Colonic mucosa (tissue), 4 donors: ENCODE measurements at places on chromosomes 4 and X. TPM values are rescaled to one million over a fixed set of nuclear protein-coding genes. Genes with fewer than 3 reads are reported as not detected.

ANXA5 gene
- total RNA-seq, result 122 TPM

- DNase-seq, result no peak
Measured at GRCh38 chr4:118356731-118357130, 3.9 kb upstream of the PRSS12 start.

DNA sequence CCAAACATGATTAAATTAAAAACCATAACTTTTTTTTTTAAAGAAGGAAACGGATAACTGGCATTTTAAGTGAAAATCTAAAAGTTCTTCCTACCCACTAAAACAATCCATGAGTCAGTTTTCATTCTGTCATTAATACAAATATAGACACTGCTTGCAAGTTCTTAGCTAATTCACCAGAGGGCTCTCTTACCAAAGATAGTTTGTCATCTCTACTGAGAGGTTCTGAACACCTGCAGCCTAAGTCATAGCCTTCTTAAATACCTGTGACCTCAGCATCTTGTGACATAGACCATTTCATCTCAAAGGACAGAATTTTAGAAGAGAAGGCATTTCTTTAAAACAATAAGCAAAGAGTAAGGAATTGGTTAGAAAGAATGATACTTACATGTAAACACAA lies 65.3 kb upstream of the FAM120C start:
- no peak for DNase-seq

- DNase-seq, result no peak
Measured at GRCh38 chr4:156718226-156718625, 253.4 kb downstream of the PDGFC start.

NOX1 gene
- 128 TPM for total RNA-seq

GRCh38 chr4:70838204-70838603 lies 1.5 kb downstream of the GRSF1 start:
- no peak for DNase-seq

GRCh38 chrX:123713434-123713833 lies 19.4 kb downstream of the THOC2 start:
- DNase-seq, result no peak
